Urinary bladder (tissue), 4 donors: ENCODE measurements at places on chromosomes 16 and 17. TPM values are rescaled to one million over a fixed set of nuclear protein-coding genes. Genes with fewer than 3 reads are reported as not detected.

GRCh38 chr16:24198807-24199533, 57.2 kb upstream of the CACNG3 start:
- no peak for DNase-seq

- no peak for DNase-seq
These were observed 319.0 kb upstream of the C16orf82 start for GRCh38 chr16:26747760-26748159.

DNAAF8 gene
- total RNA-seq: 1.3 TPM

DNA sequence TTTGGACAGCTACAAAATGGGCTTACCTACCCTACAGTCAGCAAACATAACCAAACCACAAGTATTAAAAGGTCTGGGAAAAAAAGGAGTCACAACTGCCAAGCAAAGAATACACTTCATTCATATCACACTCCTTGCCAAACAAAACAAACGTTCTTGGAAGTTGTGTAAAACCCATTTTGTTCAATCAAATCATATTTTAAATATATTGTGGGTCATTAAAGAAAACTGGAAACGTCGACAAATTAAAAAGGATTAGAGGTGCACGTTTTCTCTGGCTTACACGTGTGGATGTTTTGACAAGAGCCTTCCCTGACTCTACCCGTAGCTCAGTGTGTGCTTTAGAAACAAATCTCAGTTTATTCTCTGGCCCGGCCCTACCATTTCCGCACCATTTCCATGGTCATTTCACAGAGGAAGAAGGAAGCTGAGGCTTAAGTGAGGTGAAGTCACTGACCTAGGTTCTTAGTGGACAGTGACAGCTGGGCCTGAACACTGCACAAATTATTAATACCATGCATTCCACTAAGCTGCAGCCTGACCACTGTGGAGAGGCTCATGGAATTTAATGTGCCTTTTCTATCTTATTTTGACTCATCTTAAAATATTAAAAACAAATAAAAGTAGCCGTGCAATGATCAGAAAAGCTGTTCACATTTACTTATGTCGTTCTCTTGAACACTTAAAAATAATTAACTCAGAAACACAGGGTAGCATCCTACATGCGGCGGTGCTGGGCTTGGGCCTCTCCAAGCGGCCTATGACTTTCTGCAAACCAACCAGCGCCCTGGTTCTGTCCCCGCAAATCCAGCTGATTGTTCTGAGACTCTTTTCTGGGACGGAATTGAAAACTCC, 968 bp downstream of the CEP112 start:
- no peak for DNase-seq

GRCh38 chr17:60857556-60858080, 180.0 kb downstream of the BCAS3 start:
- DNase-seq: no peak

DNA sequence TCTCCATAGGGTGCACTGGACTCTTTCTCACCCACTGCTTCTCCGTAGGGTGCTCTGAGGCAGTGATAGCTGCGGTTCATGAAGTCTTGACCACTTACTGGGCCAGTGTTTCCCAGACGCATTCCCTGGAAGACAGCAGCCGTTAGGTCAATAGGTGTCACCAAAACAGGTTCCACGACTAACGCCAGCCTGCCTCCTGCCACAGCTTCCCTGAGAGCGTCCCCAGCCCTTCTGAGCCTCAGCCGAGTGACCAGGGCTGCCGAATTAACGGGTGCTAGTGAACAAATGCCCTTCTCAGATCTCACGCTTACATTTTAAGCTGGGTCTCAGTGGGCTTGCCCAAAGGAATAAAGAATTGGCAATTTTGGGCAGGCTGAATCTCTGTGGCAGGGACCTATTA, 188.7 kb upstream of the TNRC6C start:
- DNase-seq: no peak

DNA sequence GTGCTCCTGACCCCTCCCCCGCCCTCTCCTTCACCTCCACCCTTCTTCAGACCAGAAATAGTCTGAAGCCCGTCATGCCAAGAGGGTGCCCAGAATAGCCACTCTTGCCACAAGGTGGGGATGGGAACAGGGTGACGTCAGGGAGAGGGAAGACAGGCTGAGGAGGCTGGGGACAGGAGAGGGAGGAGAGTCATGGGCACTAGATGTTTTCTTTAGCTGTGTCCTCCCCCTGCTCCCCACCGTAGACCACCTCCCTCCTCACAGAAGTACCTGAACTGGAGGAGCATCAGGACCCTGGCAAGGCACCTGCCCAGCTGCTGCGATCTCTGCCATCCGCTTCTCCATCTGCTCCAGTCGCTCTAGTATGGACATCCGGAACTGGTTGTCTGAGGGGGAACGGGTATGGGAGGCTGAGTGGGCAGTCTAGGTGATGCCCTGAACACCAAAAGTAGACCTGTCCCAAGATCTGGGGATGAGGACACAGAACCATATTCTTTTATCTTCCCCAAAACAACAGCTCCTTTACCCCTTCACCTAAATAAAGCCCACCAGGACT, 6.6 kb upstream of the SPAG7 start:
- DNase-seq: no peak

DNA sequence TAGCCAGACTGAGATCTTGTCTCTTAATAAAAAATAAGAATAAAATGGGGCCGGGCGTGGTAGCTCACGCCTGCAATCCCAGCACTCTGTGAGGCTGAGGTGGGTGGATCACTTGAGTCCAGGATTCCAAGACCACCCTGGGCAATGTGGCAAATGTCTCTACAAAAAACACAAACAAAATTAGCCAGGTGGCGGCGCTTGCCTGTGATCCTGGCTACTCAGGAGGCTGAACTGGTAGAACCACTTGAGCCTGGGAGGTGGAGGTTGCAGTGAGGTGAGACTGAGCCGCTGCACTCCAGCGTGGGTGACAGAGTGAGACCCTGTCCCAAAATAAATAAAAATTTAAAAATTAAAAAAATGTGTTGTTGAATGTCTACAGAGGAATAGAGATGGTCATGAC, 2.9 kb upstream of the DEF8 start:
- no peak for DNase-seq

GRCh38 chr17:6994118-6994598, 1.7 kb upstream of the ALOX12 start:
- DNase-seq: no peak

DNA sequence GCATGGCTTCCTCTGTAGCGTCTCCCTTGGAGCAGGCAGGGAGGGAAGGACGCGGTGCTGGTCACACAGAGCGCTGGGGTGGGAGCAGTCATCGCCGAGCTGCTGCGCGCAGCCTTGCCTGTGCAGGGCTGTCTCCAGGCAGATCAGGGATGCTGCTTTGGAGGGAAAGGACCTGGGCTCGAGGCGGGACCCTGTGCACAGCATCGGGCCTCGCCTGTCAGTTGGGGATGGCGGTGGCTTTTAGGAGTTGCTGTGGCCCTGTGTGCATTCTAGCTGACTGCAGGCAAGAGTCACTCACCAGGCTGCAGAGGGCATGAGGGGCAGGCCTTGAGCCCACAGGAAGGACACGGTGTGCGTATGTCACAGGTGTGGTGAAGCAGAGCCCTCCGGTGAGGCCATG, 10.1 kb downstream of the ACSF3 start:
- no peak for DNase-seq

GRCh38 chr16:64717871-64718270, 404.0 kb downstream of the CDH11 start:
- no peak for DNase-seq

DNA sequence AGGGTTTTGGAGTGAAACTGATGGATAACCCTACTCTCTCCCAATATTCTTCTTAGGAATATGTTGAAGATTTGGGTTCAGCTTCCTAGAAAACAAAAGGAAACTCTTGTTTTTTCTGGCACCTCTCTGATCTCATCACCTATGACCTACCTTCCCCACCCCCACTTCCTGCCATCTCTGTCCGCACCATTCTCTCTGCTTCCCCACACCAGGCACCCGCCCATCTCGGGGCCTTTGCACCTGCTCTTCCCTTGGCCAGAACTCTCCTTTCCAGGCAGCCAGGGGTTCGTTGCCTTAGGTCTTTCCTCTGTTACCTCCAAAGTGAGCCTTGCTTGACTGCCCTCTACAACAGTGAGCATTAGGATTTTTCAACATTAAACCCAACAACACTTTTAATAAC, 159.7 kb downstream of the IRX3 start:
- DNase-seq: no peak

- DNase-seq: no peak
These were observed 4.5 kb downstream of the MIF4GD start for GRCh38 chr17:75266316-75267152.

DNA sequence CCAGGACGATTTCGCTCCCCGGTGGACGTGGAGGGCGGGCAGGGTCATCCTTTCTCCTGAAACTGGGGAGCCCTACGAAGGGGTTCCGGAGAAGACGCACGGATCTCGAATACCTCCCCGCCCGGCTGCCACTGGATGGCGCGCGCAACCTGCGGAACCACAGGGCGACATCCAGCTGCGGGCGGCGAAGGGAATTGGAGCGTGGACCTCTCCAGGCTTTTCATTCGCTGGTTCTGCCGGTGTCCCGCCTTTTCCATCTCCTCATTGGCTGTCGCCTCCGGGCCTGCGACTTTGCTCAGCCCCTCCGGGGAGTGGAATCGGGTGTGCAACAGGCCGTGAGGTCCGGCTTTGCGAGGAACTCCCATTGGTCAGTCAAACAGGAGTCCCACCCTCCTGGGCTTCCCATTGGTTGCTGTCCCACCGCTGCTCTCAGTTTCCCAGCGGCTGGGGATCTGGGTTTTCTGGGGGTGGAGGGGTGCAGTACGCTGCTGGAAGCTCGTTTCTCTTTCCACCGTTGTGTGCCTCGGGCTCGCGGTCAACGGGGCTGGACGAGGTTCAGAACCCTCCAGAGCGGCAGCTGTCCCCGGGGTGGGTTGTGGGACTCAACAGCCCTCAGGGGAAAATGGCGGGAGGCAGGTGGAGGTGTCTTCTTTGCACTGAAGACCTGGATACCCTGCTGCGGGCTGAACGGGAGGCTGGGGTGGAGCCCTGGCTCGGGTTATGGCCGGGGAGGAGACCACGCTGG, 14.5 kb downstream of the OR1D5 start:
- peak; percentile 94 for DNase-seq

DNA sequence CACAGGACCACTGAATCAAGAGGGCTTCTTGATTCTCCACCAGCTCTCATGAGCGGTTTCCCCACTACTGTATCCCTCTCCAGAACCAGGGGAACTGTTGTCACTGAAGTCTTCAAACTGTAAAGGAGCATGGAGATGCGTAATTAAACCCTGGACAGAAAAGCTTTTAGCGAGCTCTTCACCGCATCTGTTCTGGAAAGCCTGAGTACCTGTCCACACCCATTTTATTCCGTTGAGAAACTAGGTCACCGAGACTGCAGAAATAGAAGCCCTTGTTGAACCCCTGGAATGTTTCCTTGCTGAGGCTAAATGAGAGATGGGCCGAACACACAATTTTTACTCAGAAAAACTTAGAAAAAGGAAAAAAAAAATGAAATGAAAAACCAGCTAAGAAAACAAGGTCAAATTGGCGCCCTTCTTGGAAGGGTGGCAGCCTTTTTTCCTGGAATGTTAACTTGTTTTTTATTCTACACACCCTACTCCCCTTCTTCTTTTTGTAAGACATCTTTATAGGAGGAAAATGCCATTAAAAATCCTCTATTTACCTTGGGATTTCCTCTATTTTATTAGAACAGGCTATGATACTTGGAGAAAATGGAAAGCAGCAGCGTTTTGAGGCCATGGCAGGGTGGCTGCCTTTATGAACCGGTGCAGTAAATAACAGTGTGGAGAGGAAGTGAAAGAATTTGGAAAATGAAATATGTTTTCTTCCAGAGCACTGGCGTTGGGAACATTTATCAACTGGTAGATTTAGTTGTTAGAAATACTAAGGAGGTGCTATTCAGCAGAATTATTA, 52.6 kb upstream of the CRISPLD2 start:
- DNase-seq: no peak

DNA sequence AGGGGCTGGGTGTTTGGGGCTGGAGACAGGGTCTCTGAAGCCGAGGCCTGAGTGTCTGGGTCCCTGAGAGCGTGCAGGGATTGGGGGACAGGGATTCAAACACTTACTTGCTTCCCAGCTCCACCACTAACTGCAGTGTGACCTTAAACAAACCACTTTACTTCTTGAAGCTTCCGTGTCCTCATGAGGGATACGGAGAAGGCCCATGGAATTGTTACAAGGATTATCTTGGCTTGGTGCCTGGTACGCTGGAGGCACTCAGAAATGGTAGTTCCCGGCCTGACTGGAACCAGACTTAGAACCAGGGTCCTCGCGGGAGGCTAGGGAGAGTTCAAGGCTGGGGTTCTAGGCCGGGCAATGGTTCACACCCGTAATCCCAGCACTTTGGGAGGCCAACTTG, 2.9 kb upstream of the CXCL16 start:
- no peak for DNase-seq

DNA sequence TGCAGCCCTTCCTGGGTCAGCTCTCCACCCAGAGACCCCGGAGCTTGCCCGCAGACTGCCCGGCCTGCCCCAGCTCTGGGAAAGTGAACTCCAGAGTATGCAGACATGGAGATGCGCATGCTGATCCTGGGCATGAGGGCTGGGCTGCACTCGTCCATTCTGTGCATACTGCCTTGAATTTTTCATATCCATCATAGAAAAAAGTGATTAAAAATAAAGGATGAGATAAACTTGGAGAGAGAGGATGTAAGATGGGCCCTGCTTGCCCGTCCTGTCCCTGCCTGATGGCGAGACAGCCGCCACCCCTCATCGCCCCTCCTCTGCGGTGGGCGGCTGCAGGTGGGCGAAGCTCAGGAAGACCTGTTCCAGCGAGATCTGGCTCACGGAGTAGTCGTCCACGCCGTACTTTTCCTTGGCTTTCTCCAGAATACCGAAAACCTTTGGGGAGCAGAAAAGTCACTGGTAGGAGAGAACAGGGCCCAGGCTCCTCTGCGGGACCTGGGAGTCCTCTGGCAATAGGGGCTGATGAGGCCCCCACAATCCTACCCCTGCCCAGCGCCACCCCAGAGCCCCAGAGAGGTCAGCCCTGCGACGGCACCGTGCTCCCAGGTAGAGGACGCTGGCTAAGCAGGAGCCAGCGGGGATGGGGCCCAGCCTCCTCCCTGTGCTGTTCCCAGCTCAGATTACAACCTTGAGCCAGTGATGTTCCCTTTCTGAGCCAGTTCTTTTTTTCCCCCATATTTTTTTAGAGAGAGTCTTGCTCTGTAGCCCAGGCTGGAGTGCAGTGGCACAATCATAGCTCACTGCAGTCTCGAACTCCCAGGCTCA, 8.7 kb upstream of the RNPS1 start:
- DNase-seq: no peak

- DNase-seq: no peak
These were observed 18.7 kb downstream of the CRISPLD2 start for GRCh38 chr16:84838383-84838948.

- DNase-seq: no peak
These were observed 7.2 kb upstream of the CCDC182 start for GRCh38 chr17:57752031-57752905.

ACLY gene
- total RNA-seq: 64.1 TPM

MMP28 gene
- total RNA-seq: 13.2 TPM

GRCh38 chr17:77200711-77201110, 59.9 kb downstream of the SEC14L1 start:
- no peak for DNase-seq

TUBD1 gene
- 15.9 TPM for total RNA-seq
